ENCODE measurements at places on chromosomes 6 and 20. TPM values are rescaled to one million over a fixed set of nuclear protein-coding genes. Genes with fewer than 3 reads are reported as not detected.

DNA sequence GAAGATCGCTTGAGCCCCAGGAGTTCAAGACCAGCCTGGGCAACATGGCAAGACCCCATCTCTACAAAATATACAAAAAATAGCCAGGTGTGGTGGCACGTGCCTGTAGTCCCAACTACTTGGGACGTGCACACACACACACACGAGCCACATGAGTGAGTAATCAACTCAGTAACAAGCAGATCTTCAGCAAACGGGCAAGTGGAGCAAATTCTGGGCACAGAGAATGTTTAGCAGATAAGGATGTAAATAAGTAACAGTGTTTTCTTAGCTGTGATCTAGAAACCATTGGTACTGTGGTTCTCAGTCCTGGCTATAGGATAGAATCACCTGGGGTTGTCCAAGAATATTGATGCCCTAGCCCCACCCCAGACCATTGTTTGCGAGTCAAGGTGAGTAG, 6.1 kb downstream of the PAQR8 start:
- no peak overlapping the region for H3K27ac ChIP-seq
- DNase-seq: no peak
- H3K36me3 ChIP-seq: no peaks in the 10 kb centered on the region
- H3K27me3 ChIP-seq: no peaks in the 10 kb centered on the region

GRCh38 chr6:89853068-89853467, 23.4 kb downstream of the CASP8AP2 start:
- no peaks in the 10 kb centered on the region for H3K4me1 ChIP-seq
- H3K27me3 ChIP-seq: no peaks in the 10 kb centered on the region
- no peak for DNase-seq
- H3K36me3 ChIP-seq: no peaks in the 10 kb centered on the region
- no peak overlapping the region for H3K27ac ChIP-seq

Gene PCNA
- 55.5 TPM for total RNA-seq

GRCh38 chr6:36130667-36131510, 576 bp downstream of the MAPK13 start:
- DNase-seq: peak; percentile 52
- no peaks in the 10 kb centered on the region for H3K27me3 ChIP-seq
- peak overlapping the region; percentile 68 for H3K4me3 ChIP-seq
- peak overlapping the region; percentile 82 for H3K27ac ChIP-seq
- peaks cover 9% of the 10 kb centered on the region for H3K4me1 ChIP-seq
- H3K36me3 ChIP-seq: no peaks in the 10 kb centered on the region

Gene OR2H2
- not detected for total RNA-seq

DNA sequence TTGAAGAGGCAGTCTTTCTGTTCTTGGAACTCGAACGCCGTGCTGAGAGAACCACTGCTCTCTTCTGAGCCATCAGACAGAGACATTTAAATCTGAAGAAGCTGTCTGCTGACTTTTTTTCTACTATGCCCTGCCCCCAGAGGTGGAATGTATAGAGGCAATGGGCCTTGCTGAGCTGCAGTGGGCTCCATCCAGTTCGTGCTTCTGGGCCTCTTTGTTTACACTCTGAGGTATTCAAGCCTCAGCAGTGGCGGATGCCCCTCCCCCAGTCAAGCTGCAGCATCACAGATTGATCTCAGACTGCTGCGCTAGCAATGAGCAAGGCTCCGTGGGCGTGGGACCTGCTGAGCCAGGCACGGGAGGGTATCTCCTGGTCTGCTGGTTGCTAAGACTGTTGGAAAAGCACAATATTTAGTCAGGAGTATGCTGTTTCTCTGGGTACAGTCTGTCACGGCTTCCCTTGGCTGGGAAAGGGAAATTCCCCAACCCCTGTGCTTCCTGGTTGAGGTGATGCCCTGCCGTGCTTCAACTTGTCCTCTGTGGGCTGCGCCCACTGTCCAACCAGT, 526.8 kb downstream of the CD109 start:
- H3K4me3 ChIP-seq: no peak overlapping the region
- no peaks in the 10 kb centered on the region for H3K36me3 ChIP-seq
- H3K27ac ChIP-seq: no peak overlapping the region
- no peak for DNase-seq
- no peaks in the 10 kb centered on the region for H3K4me1 ChIP-seq

GRCh38 chr6:85273870-85274269, 176.0 kb upstream of the NT5E start:
- no peaks in the 10 kb centered on the region for H3K27me3 ChIP-seq
- H3K4me1 ChIP-seq: no peaks in the 10 kb centered on the region
- H3K36me3 ChIP-seq: no peaks in the 10 kb centered on the region
- H3K4me3 ChIP-seq: no peak overlapping the region

- no peak overlapping the region for H3K4me3 ChIP-seq
- H3K36me3 ChIP-seq: no peaks in the 10 kb centered on the region
- DNase-seq: no peak
- no peaks in the 10 kb centered on the region for H3K4me1 ChIP-seq
- H3K27me3 ChIP-seq: no peaks in the 10 kb centered on the region
Measured at GRCh38 chr6:7270320-7271204, 42.4 kb downstream of the SSR1 start.

GRCh38 chr20:16459019-16459700, 114.1 kb downstream of the KIF16B start:
- DNase-seq: no peak
- H3K4me1 ChIP-seq: no peaks in the 10 kb centered on the region
- no peaks in the 10 kb centered on the region for H3K36me3 ChIP-seq
- no peak overlapping the region for H3K4me3 ChIP-seq
- no peaks in the 10 kb centered on the region for H3K27me3 ChIP-seq
- no peak overlapping the region for H3K27ac ChIP-seq

DNA sequence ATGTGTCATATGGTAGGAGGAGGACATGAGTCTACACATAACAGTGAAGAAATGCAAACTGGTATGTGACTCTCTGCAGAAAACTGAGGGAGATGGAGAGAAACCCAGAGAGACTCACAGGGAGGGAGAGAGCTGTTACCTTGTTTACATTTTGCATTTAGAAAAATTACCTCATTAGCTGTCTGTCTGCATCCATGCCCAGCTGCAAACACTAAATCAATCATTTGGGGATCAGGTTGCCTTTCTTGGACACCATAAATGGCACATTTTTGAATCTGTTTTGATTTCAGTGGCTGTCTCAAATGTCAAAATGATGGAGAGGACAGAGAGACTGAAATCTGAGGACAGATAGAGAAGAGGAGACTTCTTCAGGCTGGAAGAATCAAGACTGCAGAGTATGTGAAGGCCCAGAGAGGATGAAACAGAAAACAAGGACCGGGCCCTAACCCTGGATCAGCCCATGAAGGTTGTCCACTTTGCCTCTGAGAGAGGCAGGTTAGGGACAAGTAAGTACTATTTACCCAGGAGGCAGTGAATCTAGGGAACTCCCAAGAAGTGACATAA, 92.2 kb downstream of the UNC5CL start:
- no peaks in the 10 kb centered on the region for H3K4me1 ChIP-seq
- no peaks in the 10 kb centered on the region for H3K36me3 ChIP-seq
- no peaks in the 10 kb centered on the region for H3K27me3 ChIP-seq
- DNase-seq: no peak

- no peak overlapping the region for H3K27ac ChIP-seq
- DNase-seq: no peak
- no peak overlapping the region for H3K4me3 ChIP-seq
- no peaks in the 10 kb centered on the region for H3K27me3 ChIP-seq
- H3K4me1 ChIP-seq: no peaks in the 10 kb centered on the region
- no peaks in the 10 kb centered on the region for H3K36me3 ChIP-seq
Measured at GRCh38 chr20:15628851-15629353, 944.3 kb downstream of the KIF16B start.

GRCh38 chr20:24032400-24032898, 43.9 kb upstream of the GGTLC1 start:
- no peaks in the 10 kb centered on the region for H3K4me1 ChIP-seq
- no peak overlapping the region for H3K27ac ChIP-seq
- no peaks in the 10 kb centered on the region for H3K27me3 ChIP-seq
- no peaks in the 10 kb centered on the region for H3K36me3 ChIP-seq
- no peak overlapping the region for H3K4me3 ChIP-seq
- DNase-seq: no peak

DNA sequence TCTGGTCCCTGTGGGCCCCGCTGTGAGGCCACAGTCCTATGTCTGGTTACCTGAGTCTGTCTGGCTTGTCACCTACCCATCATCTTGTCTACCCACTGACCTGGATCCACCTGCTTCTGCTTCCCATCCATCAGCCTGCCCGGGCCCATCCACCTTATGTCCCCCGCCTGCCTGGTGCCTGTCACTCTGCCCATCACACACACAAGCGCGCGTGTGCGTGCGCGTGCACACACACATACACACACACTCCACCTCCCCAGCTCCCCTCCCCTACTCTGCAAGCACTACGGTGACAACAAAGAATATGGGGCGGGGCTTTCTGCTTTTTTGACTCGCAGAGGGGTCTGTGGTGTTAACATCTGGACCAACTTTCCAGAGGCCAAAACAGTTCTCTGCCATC, 8.0 kb downstream of the CDH22 start:
- H3K36me3 ChIP-seq: no peaks in the 10 kb centered on the region
- no peaks in the 10 kb centered on the region for H3K27me3 ChIP-seq
- H3K4me3 ChIP-seq: no peak overlapping the region
- no peaks in the 10 kb centered on the region for H3K4me1 ChIP-seq

Gene OR2J3
- total RNA-seq: not detected

GRCh38 chr20:35840421-35840820, 68.6 kb downstream of the PHF20 start:
- H3K4me3 ChIP-seq: no peak overlapping the region
- DNase-seq: no peak
- no peak overlapping the region for H3K27ac ChIP-seq
- no peaks in the 10 kb centered on the region for H3K36me3 ChIP-seq
- no peaks in the 10 kb centered on the region for H3K27me3 ChIP-seq

DNA sequence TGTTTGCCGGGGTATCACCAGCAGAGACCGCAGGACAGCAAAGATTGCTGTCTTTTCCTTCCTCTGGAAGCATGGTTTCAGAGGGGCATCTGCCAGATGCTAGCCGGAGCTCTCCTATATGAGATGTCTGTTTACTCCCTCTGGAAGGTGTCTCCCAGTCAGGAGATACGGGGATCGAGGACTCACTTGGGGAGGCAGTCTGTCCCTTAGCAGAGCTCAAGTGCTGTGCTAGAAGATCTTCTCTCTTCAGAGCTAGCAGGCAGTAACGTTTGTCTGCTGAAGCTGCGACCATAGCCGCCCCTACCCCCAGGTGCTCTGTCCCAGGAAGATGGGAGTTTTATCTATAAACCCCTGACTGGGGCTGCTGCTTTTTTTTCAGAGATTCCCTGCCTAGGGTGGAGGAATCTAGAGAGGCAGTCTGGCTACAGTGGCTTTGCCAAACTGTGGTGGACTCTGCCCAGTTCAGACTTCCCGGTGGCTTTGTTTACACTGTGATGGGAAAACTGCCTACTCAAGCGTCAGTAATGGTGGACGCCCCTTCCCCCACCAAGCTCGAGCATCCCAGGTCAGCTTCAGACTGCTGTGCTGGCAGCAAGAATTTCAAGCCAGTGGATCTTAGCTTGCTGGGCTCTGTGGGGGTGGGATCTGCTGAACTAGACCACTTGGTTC, 133.0 kb upstream of the FLRT3 start:
- peak; percentile 53 for DNase-seq
- H3K36me3 ChIP-seq: no peaks in the 10 kb centered on the region
- H3K4me3 ChIP-seq: no peak overlapping the region
- no peaks in the 10 kb centered on the region for H3K27me3 ChIP-seq
- no peak overlapping the region for H3K27ac ChIP-seq

GRCh38 chr20:13094976-13095375, 86.2 kb downstream of the SPTLC3 start:
- no peaks in the 10 kb centered on the region for H3K27me3 ChIP-seq
- no peak overlapping the region for H3K27ac ChIP-seq
- no peaks in the 10 kb centered on the region for H3K4me1 ChIP-seq
- DNase-seq: no peak
- H3K4me3 ChIP-seq: no peak overlapping the region
- H3K36me3 ChIP-seq: no peaks in the 10 kb centered on the region

GRCh38 chr6:39911513-39912125, 22.6 kb downstream of the MOCS1 start:
- no peaks in the 10 kb centered on the region for H3K27me3 ChIP-seq
- no peak overlapping the region for H3K27ac ChIP-seq
- H3K4me3 ChIP-seq: no peak overlapping the region
- no peak for DNase-seq
- no peaks in the 10 kb centered on the region for H3K36me3 ChIP-seq

Gene LY6G6C
- total RNA-seq: not detected

Gene GNMT
- not detected for total RNA-seq

DNA sequence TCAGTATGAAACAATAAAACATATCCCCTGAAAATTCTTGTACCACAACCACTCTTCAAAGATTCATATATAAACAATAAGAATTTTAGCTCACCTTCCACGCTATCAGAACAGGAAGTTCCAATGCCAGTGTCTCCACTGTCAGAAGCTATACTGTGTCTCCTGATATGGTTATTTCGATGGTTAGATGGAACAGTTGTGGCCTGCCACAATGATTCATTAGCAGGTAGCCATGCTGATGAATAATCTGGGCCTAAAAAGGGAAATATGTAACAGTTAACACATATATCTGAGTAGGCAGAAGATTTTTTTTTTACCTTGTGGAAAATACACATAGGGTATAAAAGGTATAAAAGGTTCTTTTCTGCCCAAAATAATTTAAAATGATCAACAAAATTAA, 19.0 kb downstream of the CEP85L start:
- no peak overlapping the region for H3K27ac ChIP-seq
- H3K4me1 ChIP-seq: no peaks in the 10 kb centered on the region
- H3K36me3 ChIP-seq: no peaks in the 10 kb centered on the region
- no peak overlapping the region for H3K4me3 ChIP-seq

Gene KIF13A
- total RNA-seq: 51.6 TPM
